ENCODE measurements at places on chromosomes 6 and 20.

GRCh38 chr20:34980543-34981233, 25.0 kb downstream of the MYH7B start:
- no peak for DNase-seq

GRCh38 chr20:50009521-50010454, 27.0 kb downstream of the SNAI1 start:
- no peak for DNase-seq

GRCh38 chr20:44748005-44748370, 2.3 kb downstream of the KCNK15 start:
- DNase-seq, result no peak

- no peak for DNase-seq
These were observed 91.3 kb downstream of the MYLK4 start for GRCh38 chr6:2659381-2659780.

DNA sequence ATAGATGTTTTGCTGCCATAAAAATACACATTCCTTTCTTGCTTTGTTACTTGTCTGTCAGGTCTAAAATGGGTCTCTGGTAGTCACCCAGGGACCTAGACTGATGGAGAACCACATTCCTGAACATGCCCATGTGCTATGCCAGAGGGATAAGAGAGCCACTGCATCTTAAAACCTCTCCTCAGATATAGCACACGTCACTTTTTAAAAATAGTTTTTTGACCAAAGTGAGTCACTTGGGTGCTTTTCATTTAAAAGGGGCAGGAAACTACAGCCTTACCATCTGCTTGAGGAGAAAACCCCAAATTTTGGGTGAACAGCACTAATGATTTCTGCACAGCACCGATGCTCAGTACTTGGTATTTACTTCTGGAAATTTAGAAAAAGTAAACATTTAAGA, 197.8 kb downstream of the OGFRL1 start:
- peak; percentile 34 for DNase-seq

DNA sequence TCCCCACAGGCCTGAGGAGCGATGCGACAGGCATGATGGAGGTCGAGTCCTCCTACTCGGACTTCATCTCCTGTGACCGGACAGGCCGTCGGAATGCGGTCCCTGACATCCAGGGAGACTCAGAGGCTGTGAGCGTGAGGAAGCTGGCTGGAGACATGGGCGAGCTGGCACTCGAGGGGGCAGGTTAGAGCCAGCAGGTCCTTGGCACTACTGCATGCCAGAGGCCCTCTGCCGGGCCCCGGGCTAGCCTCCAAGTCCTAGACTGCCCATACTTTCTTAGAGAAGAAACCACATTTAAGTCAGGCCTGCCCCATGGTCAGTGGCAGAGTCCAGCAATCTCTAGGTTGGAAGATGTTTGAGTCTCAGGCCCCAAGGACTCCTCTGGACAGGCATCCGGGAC, 32.1 kb downstream of the PKIG start:
- no peak for DNase-seq

- peak; percentile 81 for DNase-seq
These were observed 46.8 kb downstream of the EPM2A start for GRCh38 chr6:145688493-145688905.

DNA sequence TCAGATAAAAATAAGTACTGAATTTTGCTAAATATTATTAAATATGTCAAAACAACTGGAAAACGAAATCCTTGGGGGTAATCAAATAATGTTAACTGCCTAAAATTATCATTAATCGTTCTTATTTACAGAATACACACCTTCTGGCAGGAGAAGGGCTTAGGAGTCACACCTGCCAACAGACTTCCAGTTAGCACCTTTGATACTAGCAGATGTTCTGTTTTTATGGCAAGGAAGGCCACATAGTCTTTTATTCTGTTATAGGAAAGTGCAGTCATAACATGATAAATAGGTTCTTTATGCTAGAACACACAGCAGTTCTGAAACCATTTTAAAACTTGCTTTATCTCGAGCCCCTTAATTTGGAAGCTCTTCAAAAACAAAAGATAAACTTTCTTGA, 464.1 kb downstream of the UTRN start:
- DNase-seq, result no peak

DNA sequence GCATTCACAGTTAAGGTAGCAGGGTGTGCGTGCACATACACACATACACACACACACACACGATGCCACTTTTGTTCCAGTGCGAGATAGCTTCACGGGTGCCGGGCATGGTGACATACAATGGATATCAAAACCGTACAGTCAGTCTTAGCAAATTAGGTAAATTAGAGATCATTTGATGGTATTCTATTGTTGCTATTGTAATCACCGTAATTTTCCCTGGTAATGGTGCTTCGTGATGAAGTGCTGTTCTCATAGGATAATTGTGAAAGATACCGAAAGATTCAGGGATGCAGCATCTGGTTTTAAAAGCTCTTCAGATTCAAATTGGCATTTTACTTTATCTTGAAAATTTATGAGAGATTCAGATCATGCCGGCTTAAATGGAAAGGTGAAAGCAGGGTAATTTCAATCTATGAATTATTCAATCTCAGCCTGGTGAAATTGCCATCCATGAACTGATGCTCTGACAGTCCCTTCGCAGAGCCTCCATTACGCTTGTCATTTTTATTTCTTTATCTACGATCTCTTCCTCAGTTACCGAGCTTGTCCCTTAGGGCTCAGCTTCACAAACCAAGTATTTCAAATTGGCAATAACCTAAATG, 71.3 kb upstream of the SOX4 start:
- DNase-seq, result no peak

DNA sequence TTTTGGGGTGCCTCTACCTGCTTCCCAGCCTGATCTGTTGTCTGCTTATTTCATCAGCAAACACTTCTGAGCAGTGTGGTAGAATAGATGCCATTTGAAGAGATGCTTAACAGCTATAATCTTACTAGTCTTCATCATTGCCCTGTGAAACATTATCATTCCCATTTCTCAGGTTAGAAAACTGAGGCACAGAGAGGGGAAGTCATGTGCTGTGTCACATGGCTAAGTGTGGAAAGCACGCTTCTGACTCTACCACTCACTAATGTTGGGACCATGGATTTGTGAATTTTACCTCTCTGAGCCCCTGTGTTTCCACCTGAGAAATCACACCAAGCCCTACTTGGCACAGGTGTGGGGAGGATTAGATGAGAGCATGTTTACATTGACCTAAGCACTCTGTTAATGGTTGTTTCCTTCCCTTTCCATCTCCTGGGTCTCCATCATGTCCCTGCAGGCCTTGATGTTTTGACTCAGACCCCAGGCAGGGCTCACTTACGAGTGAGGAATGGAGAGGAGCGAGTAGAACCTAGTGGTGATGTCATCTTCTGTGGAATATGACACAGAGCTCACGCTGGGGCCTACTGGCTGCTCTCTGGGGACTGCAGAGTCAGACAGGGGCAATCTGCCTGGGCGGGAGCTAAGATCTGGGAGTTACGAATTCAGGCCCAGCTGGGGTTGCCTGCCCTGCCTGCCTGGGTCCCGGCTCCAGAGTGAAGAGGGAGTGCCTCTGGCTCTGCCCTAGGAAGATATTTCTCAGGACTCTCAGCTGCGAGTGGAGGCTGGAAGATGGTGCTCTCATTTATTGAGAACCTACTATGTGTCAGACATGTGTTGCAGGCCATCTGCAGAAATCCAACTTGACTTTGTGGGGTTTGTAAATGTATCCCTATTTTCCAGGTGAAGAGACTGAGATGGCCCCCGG, 64.3 kb downstream of the CDH22 start:
- no peak for DNase-seq

DNA sequence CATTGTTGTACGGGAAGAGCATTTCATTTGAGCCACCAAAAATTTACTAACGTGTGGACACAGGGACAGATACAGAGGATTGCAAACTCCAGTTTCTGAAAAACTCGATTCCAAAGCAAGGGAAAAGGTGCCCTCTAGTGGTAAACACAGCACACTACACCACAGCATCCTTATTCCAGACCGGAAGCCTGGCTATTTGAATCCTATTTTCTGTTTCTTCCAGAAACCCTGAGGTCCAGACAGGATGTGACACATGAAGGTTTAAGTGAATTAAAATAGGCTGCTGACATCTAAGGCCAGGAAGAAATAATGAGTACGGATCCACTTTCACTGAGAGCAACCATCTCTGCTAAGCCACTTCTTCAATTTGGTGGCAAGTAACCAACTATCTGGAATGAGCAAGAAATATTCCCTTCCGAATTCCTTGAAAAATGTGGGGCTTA, 31.8 kb upstream of the GMPR start:
- DNase-seq, result peak; percentile 91

DNA sequence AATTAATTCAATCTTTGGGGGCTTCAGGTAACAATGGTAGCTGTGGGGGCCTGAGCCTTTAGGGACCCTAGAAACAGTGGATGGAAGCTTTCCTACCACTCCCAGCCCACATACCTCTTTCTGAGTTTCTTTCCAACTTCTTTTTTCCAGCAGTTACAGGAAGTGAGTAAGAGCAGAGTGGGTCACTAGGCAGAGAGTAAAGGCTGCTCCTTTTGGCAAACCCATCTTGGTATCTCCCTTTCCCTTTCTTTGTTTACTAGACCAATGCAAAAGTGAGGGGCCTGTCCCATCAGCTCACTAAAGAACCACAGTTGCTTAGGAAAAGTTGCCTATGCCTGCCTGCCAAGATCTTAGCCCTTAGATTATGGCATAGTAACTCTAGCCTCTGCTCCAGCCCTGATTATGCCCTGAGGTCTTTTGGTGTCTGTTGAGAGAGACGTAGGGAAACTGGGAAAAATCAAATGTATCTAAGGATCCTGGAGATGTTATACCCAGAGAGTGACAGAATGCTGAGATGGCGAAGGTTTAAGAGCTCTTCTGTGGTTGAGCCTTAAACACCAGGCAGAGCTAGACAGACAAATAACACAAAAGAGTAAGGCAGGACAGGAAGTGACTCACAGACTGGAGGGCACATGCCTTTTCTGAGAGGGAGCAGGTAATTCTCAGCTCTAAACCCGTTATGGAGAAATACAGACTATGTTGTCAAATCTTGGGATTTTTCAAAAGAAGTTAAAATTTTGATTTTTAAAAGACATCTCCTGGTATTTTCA, 31.3 kb downstream of the TRMT6 start:
- peak; percentile 59 for DNase-seq

DNA sequence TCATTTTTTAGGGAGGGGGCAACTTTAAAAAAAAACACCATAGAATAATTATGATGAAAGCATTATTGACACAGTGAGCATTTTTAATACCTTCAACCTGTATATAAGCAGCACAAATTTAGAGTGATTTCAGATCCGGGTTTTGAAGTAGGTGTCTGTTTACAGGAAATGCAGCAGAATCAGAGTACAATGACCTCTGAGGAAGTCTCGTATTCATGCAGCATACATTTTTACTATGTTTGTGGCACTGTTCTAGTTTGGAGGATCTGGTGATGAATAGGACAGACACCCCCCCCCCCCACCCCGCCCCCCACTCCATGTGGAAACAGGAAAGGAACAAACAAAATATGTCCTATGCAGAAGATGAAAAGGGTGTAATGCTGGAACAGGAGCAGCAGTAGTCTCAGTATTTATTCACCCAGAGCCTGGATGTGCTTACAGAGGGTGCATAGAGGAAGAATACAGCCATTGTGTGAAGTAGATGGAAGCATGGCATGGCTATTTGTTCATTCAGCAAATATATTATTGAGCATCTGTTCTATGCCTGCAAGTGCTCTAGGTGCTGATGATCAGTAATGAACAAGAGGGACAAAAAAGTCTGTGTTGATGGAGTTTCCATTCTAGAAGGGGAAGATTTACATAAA, 19.7 kb downstream of the VAPB start:
- no peak for DNase-seq

Data from astrocyte of the spinal cord (primary cell).